Effector CD4-positive, alpha-beta T cell (primary cell): ENCODE measurements at places on chromosomes 6 and 20.

DNA sequence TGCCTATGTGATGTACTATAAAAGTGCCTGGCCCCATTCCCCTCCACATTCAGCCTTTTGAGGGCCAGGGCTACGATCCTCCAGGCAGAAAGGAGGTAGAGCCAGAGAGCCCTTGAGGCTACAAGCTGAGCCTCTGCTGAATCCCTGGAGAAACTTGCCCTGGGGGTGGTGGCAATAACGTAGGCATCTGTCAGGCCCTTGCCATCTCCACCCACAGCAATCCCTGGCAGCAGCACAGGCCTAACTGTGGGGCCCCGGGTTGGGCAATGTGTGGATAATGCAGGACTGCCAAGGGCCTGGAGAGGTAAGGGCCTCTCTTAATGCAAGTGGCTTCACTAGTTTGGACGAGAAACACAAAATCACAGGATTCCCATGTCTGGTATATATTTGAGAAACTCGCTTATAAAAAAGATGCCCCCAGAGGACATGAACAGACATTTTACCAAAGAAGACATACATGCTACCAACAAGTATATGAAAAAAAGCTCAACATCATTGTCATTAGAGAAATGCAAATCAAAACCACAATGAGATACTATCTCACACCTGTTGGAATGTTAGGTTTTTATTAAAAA, 99.0 kb downstream of the QRSL1 start:
- no peak for DNase-seq

DNA sequence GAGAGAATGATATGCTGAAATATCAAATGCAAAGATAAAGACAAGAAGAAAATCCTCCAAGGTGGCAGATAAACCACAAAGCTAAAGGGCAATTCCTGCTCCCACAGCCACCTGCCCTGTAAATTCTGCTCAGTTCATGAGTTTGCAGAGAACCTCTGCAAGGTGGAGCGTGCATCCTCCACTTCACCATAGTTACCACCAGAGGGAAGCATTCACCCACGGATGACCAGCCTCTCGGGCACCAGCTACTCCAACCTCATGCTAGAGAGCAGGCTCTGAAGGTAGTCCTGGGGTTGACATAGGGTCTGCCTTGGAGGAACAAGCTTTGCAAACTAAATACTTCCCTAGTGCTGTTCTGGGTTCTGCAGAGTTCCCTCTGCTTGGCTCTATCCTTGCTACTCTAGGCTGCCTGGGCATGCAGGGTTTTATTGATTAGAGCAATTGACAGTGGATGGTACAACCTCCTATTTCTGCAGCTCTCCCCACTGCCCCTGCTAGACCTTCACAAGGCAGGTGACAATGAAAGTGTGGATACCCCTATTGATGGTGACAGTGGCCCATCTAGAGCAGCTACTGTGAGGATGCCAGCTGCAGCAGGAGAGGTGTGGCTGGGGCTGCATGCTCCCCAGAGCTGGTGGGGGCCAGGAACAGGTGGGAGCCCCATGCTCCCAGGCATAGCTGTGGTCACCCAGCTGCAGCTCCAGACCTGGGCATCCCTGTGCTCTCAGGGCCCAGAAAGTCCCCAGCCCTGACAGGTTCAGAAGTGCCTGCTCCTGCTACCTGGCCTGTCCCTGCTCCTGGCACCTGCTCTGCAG, 51.1 kb downstream of the GGTLC1 start:
- peak; percentile 47 for DNase-seq

DNA sequence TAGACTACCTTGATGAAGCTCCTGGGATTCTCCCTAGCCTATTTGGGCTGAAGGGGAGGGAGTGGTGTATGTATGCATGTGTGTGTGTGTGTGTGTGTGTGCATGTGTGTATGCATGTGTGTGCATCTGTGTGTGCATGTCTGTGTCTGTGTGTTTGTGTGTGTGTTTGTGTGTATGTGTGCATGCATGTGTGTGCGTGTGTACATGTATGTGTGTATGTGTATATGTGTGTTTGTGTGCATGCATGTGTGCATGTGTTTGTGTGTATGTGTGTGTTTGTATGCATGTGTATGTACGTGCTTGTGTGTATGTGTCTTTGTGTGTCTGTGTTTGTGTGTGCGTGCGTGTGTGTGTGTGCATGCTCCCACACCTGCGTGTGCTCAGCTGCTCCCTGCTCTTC, 15.4 kb downstream of the FGD2 start:
- DNase-seq: no peak

GRCh38 chr20:34334654-34335407, 28.2 kb upstream of the ITCH start:
- no peak for DNase-seq

GRCh38 chr6:42306439-42307140, 88.9 kb upstream of the MRPS10 start:
- DNase-seq: no peak

DNA sequence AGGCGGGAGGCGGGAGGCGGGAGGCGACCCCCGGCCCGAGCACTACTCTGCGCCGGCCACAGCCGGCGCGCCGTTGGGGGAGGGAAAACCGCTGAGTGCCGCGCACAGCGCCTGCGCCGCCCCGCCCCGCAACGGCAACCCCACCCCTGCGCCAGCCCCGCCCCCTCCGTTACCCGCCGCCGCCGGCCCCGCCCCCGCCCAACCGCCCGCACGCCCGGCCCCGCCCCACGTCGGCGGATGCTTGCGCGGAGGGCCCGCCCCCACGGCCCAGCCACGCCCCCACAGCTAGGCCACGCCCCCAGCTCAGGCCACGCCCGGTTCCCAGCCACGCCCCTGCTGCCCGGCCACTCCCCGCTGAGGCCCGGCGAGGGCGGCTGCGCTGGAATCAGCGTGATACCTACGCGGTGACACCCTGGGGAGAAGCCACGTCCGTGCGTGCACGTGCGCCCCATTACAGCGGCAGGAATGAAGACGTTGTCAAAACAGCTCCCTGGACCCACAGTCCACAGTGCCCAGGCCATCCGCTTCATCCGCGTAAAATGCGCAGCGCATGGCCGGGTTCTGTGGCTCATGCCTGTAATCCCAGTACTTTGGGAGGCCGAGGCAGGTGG, at the start of gene TCFL5:
TCFL5 (minus strand) TSS at position 97 of the 611 bp plus-strand sequence. CDS start 152 bp downstream, outside the sequence.
- peak; percentile 90 for DNase-seq

GRCh38 chr6:30022189-30022588, 38.9 kb upstream of the POLR1H start:
- DNase-seq: no peak

DNA sequence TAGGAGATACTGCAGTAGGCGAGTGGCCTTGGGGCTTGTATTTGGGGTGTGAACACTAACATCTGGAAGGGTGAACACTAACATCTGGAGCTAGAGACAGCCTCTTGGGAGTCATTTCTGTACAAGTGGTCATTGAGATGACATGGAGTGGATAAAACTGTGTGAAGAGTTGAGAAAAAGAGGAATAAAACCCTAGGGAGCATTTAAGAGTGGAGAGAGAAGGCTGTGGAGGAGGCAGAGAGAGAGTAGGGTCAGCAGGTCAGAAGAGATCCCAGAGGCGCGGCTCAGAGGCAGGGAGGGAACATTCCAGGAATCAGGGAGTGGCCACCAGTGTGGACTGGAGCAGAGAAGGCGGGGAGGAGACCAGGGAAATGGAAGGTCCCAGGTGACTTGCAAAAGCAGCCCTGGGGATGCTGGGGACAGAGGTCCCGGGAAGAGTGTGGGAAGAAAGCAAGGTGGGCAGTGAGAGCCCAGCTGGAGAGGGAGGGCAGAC, 202.0 kb upstream of the RNF24 start:
- no peak for DNase-seq

- DNase-seq: no peak
These were observed 58.6 kb downstream of the GFOD1 start for GRCh38 chr6:13428583-13429405.

DNA sequence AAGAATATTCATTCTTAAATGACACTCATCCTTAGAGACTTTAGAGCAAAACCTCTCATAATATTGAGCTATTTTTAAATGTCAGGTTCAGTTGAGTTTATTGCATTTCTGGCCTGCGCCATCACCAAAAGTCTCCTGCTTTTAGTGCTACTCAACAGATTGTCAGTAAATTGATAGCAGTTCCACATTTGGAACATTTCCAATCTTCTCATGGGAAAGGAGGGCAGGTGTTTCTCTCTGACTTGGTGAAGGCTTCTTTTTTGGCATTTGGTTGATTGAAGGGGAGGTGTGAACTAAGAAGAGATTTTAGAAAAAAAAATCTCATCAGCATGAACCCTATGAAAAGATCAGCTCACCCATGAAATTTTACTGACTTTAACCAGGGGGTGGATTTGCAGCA, 125.9 kb upstream of the INSM1 start:
- DNase-seq: no peak
